Stimulated activated CD8-positive, alpha-beta memory T cell treated with anti-CD3 and anti-CD28 coated beads, Interleukin-7, amount 100 ng/mL, for 1 hour (primary cell): ENCODE measurements at places on chromosomes 5 and 9.

DNA sequence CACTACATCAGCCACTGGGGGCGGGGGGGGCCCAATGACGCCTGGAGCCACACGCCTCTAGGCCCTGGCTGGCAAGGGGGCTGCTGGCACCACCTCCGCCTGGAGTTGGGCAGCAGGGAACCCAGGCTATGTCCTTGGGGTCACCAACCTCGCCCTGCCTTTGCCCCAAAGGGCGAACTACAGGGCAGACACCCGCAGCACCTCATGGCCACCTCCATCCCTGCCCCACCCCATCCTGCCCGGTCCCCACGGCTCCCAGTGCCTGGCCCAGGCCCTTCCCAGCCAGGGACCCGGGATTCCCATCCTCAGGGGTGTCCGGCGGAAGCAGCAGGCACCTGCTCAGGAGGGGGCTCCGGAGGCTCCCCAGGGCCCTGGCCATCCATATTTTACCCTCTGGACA lies 37.0 kb downstream of the NACC2 start:
- no peak for DNase-seq

GRCh38 chr5:176413709-176414191 lies 2.6 kb downstream of the CLTB start:
- DNase-seq, result no peak

GRCh38 chr5:180380856-180381255 lies 27.7 kb upstream of the GFPT2 start:
- no peak for DNase-seq

GRCh38 chr9:112761912-112762655 lies 11.5 kb downstream of the SNX30 start:
- no peak for DNase-seq

DNA sequence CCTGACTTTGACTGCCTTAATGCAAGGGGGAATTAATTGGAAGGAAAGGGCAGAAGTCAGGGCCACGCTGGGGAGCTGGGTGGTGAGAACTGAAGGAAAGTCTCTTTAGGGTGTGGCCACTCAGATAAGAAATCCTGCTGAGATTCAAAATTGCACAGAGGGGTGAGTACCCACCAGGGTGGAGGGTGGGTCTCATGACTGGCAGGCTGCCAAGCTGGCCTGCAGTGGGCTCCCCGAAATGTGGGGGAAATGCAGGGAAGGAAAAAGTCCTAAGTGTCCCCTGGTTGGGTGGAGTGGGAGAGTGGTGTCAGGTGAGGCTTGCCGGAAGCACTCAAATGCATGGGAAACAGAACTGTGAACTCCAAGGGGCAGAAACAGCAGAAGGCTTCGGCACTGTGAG lies 24.1 kb downstream of the TSPAN17 start:
- no peak for DNase-seq

GRCh38 chr5:71652803-71653543 lies 65.8 kb downstream of the MCCC2 start:
- DNase-seq, result no peak

DNA sequence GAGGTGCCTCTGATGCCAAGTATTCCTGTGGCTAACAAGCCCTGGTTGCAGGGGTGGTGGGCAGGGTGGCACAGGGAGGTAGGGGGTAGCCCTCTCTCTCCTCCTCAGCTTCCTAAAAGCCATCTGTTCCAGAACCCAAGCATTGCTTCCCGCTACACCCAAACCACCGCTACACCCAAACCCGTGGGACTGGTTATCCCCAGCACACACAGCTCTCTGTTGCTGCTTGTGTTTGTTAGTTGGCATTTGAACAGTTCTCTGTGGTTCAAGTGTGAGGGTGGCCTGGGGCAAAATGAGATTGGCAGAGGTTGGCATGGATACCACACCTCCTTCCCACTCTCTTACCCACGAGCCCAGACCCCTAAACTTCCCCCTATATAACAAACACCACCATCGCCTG lies 40.4 kb downstream of the SPARC start:
- DNase-seq, result no peak

- DNase-seq, result no peak
These were observed 737.9 kb upstream of the ZNF608 start for GRCh38 chr5:125484272-125484741.

- no peak for DNase-seq
These were observed 35.3 kb downstream of the CPEB4 start for GRCh38 chr5:173923218-173924095.

- DNase-seq, result no peak
These were observed 370.2 kb upstream of the BRINP1 start for GRCh38 chr9:119739476-119739875.

DNA sequence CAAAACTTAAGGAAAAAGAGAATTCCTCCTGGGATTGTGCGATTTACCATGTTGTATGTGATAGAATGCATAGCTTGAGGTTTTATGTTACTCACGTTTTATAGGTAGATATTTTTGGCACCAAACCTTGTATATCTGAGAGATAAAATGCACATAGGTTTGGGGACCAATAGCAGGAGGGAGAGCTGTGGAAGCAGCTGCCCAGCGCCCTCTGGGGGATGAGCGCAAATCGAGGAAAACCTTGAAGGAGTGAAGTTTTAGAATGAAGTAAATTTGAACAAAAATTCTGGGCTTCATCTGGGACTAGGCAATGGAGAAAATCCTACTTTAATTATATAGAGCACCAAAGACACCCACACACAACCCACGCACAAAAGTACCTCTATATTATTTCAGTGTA lies 197.0 kb downstream of the ADCY2 start:
- DNase-seq, result no peak

DNA sequence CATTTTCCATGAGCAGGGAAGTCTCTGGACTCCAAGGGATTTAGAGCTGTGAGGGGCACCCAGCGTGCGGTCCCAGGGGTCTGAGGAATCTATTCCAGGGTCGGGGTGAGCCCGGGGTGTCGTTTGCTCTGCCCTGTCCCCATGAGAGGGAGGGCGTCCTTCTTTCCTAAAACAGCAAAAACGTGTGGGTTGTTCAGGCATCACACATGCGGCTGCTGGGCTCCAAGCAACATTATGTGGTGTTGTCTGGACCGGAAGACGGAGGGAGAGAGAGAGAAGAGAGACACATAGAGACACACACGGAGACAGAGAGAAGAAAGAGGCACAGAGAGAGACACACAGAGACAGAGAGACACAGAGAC lies 42.7 kb upstream of the COL5A1 start:
- DNase-seq, result no peak

GRCh38 chr9:13437866-13438265 lies 158.4 kb upstream of the MPDZ start:
- DNase-seq, result no peak

GRCh38 chr5:180915924-180916323 lies 17.0 kb downstream of the BTNL8 start:
- DNase-seq, result no peak

DNA sequence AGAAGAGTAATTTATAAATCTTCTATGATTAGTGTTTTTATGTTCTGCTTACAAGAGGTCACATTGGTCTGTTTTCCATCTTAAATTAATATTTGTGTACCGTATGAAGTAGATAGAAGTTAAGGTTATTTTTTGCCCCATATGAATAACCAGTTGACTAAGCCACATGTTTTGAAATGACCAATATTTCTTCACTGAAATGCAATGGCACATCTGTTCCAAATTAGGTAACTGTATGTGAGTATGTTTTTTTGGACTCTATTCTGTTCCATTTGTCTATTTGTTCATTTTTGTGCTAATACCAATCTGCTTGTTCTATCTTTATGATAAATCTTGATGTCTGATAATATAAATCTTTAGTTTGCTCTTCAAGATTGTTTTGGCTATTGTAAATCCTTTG lies 17.7 kb downstream of the JAK2 start:
- no peak for DNase-seq

GRCh38 chr9:123640792-123641222 lies 284.8 kb downstream of the CRB2 start:
- DNase-seq, result no peak

- no peak for DNase-seq
These were observed 188.9 kb downstream of the TENT4A start for GRCh38 chr5:6902094-6902493.

DNA sequence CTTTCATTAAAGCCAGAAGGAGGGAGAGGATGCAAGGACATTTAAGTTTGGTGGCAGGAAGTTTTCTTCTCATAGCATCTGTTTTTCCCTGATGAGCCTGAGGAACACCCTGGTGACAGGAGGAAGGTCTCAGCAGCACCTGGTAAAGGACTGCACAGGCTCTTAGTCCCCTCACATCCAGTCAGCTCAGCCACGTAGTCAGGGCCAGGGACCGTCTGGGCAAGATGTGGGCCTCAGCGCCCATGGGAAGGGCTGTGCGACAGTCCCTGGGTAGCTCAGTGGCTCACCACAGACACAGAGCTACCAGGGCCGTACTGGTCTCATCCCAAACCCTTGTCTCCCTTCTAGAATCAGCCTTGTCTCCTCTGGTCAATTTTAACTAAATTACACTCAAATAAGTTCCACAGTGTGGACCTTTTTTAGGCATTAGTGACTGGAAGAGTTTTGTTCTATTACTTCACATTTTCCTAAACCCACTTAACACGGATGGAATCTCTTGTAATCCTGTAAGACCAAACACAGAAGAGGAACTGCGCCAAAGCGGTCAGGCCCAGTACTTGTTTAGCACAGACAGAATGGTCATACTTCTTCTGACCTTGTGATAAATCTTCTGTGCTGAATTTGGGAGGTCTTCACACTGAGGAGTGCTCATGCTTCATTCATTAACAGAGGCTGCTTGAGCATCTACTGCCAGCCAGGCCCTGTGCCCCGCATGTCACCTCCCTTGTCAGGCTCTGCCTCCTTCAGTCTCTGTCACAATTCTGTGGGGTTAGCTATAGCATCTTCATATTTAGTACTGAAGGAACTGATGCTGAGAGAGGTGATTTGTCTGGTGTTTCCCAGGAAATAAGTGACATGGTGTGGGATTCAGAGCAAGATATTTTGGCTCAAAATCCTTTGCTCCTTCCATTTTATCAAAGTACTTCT lies 91.4 kb downstream of the ANGPTL2 start:
- DNase-seq, result no peak

DNA sequence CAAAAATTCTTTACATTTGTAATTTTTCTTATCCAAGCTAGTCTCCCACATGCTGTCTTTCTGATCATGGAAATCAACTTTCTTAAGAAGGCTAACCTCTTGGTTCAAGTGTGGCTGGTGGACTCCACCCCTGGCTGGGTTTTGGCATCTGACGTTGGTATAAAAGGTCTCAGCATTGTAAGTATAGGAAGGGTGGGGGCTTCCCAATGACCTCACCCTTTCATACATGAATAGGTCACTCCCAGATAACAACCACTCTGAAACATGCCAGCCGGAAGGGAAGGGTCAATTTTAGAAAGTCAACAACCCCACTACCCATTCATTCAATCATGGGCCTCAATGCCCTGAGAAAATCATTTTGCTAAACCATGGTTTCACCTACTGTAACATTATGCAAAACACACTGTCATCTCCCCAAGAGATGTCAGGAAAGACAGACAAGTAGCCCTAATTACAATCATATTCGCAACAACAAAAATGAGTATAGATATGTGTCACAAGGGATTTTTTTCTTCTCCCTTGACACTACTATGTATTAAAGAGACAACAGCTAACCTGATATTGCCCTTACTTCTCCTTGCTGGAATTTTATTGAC lies 31.9 kb upstream of the PCSK5 start:
- DNase-seq, result no peak

DNA sequence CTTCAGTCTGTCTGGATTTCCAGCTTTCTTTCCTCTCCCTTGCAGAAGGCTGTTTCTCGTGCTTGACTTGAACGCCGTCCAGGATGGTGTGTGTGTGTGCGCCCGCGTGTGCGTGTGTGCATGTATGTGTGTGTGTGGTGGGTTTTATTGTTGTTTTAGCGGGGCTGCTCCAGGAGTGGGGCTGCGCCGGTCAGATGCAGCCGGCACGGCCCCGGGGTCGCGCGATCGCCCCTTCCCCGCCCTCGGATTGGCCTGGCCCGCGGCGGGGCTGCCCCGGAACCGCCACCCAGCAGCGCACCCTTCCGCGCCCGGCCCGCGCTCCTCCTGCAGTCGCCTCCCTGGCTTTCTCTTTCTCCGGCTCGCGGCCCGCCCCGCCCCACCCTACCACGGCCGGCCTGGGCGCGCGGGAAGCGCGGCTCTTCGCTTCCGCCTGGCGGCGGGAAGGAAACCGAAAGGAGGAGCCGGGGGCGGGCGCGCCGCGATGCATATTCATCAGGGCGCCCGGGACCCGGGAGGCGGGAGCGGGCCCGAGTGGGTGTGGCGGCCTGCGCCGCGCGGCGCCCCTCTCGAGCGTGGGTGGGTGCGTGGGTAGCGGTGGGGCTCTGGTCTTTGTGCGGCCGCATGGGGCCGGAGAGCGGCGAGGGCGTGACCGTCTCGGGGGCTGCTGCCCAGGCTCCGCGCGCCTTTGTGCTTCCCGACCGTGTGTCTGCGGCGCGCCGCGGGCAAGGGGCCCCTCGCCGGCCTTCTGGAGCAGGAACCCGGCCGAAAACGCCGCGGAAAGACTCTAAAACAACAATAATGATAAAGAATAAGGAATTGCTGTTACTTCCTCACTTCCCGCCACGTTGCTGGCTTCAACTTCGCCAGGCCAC lies 8.5 kb upstream of the NFIB start:
- peak; percentile 26 for DNase-seq

- DNase-seq, result no peak
These were observed 119.7 kb downstream of the INSYN2B start for GRCh38 chr5:169860585-169860984.

- no peak for DNase-seq
These were observed 60.6 kb downstream of the PGM5 start for GRCh38 chr9:68416936-68417564.

DNA sequence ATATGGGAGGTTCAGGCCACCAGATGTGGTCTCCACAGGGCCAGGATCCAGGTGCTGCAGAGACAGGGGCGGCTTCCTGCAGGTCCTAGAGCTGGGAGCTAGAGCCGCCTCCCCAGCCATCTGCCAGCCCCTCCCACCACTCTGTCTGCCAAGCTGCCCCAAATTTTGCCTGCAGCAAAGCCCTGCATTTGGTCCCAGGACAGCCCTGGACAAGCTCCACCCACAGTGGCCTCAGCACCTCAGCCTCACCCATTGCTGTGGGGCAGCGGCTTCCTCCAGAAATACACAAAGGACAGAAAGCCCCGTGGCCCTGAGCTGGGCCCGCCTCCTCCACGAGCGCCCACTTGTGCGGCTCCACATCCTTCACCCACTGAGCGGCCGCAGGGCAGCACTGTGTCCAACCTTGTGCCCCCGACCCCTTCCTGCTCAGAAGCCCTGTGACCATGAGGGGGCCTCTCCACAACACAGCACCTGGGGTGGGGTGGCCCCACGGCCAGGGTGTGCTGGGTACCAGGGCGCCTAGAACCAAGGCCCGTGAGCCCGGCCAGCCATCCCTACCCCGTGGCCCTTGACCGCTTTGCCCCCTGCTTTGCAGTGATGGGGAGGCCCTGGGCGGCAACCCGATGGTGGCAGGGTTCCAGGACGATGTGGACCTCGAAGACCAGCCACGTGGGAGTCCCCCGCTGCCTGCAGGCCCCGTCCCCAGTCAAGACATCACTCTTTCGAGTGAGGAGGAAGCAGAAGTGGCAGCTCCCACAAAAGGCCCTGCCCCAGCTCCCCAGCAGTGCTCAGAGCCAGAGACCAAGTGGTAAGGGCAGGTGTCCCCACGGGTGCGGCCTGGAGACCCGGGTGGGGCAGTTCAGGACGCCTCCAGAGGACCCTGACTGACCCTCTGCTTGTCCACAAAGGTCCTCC lies 3.7 kb upstream of the AJM1 start:
- DNase-seq, result no peak

- no peak for DNase-seq
These were observed 307.3 kb downstream of the MLLT3 start for GRCh38 chr9:20314981-20315380.
